Activated CD8-positive, alpha-beta memory T cell treated with anti-CD3 and anti-CD28 coated beads, Interleukin-2, amount 50 U/mL, for 48 hours (primary cell): ENCODE measurements at places on chromosomes 16 and 17.
A peak's percentile ranks its signal among the peaks of the same experiment; 100 is the strongest.

- DNase-seq = no peak
Measured at GRCh38 chr16:16007743-16008111, 58.3 kb downstream of the ABCC1 start.

- DNase-seq = no peak
Measured at GRCh38 chr16:2777903-2778629, 986 bp upstream of the ELOB start.

- DNase-seq = no peak
Measured at GRCh38 chr16:85441189-85441889, 171.8 kb upstream of the GSE1 start.

DNA sequence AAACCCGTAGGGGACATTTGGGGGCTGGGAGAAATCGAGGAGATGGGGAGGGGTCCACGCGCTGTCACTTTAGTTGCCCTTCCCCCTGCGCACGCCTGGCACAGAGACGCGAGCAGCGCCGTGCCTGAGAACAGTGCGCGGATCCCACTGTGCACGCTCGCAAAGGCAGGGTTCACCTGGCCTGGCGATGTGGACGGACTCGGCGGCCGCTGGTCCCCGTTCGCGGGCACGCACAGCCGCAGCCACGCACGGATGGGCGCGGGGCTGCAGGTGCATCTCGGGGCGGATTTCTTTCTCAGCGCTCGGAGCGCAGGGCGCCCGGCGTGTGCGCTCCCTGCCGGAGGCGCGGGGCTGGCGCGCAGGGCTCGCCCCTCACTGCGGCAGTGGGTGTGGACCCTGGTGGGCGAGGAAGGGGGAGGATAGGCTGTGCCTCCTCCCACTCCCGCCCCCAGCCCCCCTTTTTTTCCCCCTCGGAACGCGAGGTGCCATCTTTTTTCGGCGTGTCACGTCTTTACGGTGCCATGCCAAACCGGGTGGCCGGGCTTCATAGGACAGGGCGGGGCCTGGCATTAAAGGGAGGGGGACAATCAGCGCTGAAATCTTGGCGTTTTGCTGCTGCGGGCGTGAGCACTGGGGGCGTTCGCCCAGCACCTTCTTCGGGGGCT lies 1.1 kb downstream of the MAPT start:
- DNase-seq = no peak

- DNase-seq = no peak
Measured at GRCh38 chr16:71912534-71913275, 17.4 kb downstream of the IST1 start.

DNA sequence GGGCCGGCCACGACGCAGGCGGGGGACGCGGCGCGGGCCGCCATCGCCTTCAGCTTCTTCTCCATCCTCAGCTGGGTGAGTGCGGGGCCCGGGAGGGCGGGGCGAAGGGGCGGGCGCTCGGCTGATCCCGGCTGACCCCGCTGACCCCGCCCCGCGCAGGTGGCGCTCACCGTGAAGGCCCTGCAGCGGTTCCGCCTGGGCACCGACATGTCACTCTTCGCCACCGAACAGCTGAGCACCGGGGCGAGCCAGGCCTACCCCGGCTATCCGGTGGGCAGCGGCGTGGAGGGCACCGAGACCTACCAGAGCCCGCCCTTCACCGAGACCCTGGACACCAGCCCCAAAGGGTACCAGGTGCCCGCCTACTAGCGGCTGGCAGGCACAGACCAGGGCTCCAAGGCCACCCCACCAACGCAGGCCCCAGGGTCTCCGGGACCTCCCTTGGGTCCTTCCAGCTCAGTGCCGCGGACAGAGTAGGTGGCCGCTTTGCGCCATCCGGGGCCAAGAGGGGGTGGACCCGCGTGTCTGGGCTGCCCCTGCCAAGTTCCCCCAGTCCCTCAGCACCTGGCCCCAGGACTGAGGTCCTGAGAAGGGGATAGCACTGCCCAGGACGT lies 3.0 kb downstream of the SYNGR3 start:
- no peak for DNase-seq

GRCh38 chr17:66445229-66445628 lies 142.8 kb downstream of the PRKCA start:
- no peak for DNase-seq

DNA sequence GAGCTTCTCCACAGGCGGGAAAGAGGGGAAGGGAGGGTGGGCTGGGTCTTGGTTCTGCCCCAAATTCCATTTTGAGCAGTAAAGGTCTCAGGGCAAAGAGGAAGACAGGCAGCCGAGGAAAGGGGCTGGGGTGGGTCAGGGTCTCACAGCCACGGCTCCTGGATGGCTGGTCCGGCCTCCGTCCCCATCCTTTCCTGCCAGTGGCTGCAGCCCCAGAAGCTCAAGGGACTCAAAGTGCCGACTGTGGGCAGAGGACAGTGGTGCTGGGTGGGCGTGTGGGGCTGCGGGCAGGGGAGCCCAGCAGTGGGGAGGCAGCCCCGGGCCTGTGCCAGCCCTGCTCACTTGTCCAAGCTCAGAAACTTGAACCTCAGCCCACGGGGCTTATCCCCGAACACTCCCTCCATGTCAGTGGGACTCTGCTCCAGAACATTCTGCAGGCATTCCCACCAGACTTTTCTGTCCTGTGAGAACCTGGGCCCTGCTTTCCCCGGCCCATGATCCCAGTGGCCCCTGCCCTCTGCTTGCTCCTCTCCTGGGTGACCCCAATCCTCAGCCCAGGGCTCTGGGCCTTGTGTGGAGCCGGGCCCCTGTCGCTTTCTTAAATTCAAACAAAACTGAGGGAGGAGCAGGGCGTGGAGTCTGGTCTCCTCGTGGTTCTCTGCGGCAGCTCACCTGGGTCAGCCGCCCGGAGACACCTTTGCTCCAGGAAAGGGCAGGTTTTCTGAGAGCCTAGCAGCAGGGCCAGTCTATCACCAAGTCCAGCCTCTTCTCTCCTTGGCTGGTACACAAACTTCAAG lies 117.8 kb upstream of the METRNL start:
- peak; percentile 43 for DNase-seq

DNA sequence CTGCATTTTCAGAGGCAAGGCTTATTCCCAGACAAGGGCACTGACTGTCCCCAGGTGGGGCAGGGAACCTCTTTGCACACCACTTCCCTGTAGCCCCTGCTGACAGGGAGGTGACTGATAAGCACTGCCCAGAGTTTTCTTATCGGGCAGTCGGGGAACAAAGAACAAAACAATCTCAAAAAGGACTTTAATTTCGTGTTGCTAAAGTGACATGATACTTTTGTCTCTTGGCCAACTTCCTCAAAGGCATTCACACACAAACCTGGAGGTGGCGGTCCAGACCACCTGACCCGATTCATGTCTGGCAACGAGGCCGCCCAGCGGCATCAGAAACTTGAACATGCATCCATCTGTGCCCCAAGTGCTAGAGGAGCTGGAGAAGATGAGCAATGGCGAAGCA lies 28.9 kb downstream of the ZDHHC7 start:
- DNase-seq = no peak

DNA sequence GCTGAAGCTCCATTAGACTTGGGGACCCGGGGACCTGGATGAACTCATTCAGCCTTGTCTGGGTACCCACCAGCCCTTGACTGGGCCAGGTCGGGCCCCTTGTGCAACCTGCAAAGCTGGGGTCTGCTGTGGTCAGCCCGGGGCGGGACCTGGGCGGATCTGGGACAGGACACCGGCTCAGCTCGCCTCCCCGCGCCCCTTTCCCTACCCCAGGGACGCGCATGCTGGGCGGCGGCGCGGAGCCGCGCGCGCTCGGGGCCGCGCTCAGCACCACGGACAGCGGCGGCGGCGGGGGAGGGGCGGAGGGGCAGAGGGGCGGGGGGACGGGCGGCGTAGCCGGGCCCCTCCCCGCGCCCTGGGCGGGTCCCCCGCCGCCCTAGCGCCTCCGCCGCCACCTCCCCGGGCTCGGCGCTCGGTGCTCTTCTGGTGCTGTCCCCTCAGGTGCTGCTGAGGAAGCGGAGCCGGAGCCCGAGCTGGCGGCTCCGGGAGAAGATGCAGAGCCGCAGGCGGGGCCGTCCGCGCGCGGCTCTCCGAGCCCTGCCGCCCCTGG lies 7.4 kb downstream of the ACD start:
- peak; percentile 50 for DNase-seq

DNA sequence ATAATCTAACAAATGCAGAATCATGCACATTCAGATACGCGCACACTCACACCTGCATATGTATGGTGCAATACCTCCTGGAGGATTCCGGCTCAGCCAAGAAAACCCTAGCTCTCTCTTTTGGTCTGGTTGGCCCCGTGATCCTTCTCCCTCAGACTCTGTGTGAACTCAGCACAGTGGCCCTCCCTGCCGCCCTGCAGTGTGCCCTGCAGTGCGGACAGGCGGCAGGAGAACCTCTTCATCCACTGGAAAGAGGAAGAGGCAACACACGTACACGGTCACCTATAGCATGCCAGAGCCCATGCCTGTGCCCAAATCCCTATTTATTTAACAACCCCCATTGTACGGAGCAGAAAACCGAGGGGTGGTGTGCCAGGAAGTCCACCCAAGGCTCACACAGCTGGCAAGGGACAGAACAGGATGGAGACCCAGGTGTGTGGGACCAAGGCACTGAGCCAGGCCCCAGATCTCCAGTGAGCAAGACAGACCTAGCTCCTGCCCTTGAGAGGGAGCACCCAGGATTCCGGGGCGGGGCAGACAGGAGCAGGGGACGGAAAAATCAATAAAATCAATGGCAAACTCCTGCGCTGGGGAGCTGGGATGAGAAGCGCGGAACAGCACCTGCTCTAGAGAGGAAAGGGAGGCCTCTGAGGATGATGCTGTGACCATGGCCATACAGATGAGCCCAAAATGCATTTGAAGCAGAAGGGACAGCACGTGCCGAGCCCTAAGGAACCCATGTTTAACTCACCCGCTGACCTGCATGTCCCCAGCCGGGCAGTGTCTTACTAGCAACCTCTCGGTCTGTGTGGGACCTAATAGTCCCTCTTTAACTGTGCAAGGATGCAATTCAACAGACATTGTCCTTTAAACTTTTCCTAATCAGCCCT lies 54.7 kb upstream of the CIBAR2 start:
- no peak for DNase-seq

- no peak for DNase-seq
Measured at GRCh38 chr17:51672065-51672464, 411.7 kb downstream of the UTP18 start.

- no peak for DNase-seq
Measured at GRCh38 chr17:31843070-31843745, 15.8 kb downstream of the COPRS start.

DNA sequence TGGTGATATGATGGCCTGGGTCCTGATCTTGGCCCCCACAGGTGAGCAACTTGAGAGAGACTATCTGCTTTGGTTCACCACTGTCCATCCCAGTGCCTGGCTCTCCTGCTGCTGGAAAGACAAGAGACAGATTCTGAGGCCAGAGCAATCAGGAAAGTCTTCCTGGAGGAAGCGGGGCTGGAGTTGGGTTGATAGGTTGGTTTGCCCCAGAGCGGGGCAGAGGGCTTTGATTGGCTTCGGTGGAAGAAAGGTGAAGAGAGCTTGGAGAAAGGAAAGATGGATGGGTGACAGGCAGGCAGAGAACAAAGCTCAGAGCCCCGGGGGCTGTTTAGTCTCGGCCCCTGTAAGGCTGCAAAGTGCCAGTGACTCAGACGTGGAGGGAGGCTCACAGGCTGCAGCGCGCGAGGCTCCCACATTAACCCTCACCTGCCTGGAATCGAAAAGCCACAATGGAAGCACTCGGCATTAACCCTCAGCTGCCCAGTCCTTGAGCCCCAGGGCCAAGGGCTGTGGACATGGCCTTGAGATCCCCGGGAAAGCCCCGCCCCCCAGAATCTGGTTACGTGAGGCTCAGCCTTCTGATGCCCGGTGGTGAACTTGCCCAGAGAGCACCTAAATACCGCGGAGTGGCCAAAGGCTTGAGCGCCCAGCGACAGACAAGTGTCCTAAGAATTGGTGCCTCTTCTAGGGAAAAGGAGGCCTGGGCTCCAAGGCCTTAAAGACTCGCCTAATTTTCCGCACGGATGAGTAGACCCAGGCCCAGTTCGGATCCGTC lies 996 bp upstream of the CPNE2 start:
- no peak for DNase-seq

DNA sequence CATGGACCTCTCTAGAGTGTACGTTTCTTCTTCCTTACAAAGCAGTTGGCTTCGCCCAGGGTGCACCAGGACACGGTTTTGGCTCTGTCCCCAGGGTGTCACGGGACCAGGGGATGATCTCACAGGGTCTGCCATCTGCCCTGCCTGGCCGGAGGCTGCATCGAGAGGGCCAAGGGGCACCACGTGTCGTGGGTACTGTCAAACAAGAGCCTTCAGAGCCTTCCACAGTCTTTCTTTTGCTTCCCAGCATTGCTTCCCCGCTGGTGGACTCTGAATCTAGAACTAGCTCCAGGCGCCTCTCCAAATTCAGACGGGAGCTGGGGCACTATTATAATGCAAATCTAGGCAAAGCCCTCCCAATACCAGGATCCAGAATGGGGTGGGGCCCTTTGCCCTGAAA lies 47.9 kb downstream of the MAPT start:
- no peak for DNase-seq

GRCh38 chr17:77475016-77475976 lies 334.5 kb downstream of the SEC14L1 start:
- peak; percentile 86 for DNase-seq
